Smooth muscle cell of bladder (primary cell): ENCODE measurements at places on chromosomes 1 and 21. TPM values are rescaled to one million over a fixed set of nuclear protein-coding genes. Genes with fewer than 3 reads are reported as not detected.

The SHISA4 gene
- 16.1 and 20.3 TPM in 2 replicates for total RNA-seq

The OLIG2 gene
- not detected in 2 replicates for total RNA-seq

The RGS8 gene
- total RNA-seq: not detected in 2 replicates

The CYYR1 gene
- total RNA-seq: 0.09 TPM in 1 of 2 replicates, not detected in the other

The NPL gene
- total RNA-seq: 3.2 and 3.3 TPM in 2 replicates

The CDA gene
- 0.37 and 0.85 TPM in 2 replicates for total RNA-seq

The CDCA8 gene
- 0.74 and 1.00 TPM in 2 replicates for total RNA-seq

The TTC39A gene
- 0.28 and 0.74 TPM in 2 replicates for total RNA-seq

The AIM2 gene
- not detected in 2 replicates for total RNA-seq
